NB4 (cell line): ENCODE measurements at places on chromosomes 12 and 14.

DNA sequence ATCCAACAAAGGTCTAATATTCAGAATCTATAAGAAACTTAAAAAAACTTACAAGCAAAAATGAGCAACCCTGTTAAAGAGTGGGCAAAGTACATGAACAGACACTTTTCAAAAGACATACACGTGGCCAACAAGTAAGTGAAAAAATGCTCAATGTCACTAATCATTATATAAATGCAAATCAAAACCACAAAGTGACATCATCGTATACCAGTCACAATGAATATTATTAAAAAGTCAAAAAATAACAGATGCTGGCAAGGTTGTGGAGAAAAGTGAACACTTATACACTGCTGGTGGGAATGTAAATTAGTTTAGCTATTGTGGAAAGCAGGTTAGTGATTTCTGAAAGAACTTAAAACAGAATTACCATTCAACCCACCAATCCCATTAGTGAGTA, 199.1 kb downstream of the SNAPC1 start:
- no peak for DNase-seq

DNA sequence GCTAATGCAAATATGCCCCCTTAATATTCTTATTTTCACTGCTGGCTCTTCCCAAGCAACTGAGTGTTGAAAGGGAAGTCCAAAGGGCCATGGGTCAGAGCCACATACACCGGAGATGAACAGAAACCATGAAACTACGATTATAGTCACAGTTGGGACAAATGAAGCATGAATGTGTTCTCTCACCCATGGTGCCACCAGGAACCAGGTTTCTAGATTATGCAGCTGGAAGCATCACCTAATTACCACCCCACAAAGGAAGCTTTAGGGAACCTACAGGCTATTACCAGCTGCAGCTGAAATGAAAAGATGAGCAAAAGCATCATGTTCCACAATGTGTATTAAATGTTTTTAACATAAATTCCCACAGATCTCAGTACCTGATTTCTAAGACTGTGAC, 15.4 kb downstream of the TMTC1 start:
- no peak for DNase-seq

DNA sequence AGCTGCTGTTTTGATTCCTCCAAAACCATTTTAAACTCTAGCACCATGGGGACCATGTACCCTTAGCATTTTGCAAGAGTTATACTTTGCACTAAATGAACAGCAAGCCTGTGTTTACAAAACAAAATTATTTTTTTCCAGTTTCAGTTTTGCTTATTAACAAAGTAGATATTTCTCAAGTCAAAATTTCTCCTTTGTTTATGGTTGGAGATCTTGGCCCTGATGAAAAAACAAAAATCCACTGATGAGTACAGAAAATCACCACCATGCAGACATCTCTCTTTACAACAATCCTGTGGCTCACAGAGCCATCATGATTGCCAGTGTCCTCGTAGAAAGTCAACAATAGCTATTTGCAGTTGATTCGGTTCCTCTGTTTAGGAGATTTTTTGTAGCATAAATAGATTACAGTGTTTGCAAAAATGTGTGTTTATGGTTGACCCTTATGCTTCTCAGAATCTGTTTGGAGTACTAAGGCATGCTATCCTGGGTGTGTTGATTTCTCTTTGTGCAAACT, 201.1 kb upstream of the NUDT4 start:
- no peak for DNase-seq

- no peak for DNase-seq
These were observed 9.2 kb upstream of the RAD52 start for GRCh38 chr12:958588-959123.

- DNase-seq: peak; percentile 16
These were observed 42.8 kb upstream of the CPSF6 start for GRCh38 chr12:69196302-69197288.

DNA sequence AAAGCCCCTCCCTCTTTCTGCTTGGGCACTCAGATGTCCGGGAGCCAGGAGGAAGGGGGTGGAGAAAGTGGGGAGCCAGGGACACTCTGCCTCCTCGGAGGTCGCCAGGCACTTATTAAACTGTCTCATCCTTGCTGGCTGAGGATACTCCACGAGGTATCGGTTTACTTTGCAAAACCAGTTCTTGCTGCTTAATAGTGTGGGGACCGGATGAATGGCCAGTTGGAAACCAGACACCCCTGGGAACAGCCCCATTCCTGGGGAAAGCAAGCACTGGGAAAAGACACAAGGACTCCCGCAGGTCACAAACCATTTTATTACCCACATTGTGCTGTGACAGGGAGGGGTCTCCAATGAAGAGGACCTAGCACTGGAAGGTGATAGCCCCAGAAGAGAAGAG, 34.2 kb downstream of the CCDC88C start:
- no peak for DNase-seq

- no peak for DNase-seq
These were observed 7.5 kb upstream of the NID2 start for GRCh38 chr14:52076334-52076733.

- no peak for DNase-seq
These were observed 16.6 kb upstream of the PLEK2 start for GRCh38 chr14:67428501-67429031.

DNA sequence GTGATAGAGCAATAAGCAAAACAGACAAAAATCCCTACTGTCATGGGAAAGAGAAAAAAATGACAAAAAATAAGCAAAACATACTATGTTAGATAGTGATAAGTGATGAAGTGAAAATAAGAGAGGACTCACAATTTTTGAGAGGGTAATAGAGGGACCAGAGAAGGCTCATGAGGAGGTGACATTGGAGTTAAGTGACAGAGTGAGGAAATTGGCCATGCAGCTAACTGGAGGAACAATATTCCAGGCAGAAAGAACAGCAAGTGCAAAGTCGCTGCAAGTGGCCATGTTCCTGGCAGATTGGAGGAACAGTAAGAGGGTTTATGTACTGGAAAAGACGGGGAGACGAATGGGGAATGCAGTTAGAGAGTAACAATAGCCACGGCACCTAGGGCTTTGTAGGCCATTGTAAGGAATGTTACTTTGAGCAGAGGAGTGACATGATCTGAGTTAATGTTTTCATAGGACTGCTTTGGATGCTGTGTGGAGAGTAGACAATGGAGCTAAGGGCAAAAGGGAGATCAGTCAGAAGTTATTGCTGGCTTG, 1.4 kb upstream of the SAV1 start:
- no peak for DNase-seq

DNA sequence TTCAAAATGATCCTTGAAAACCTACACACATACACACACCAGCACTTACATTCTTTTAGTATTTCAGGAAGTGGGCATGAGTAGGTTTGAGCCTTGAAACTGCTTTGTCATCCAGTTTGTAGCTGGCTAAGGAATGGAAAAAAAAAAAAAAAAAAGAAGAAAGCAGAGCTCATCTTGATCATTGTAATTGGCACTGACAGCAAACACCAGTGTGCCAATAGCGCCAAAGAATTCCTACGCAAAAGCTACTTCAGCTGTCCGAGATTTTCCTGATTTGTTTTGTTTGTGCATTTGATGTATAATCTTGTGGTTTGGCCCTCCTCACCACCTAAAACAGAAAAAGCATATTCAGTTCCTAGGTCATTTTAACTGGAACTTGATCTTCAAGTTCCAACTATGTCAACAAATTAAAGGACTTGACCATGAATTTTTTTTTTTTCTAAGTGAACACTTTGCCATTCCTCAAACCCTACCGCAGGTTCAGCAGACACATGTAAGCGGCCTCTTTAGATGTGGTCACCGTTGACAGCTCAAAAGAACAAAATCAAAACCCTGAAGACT, 57.3 kb downstream of the FLRT2 start:
- peak; percentile 73 for DNase-seq

GRCh38 chr12:116674643-116675183, 63.2 kb downstream of the SPRING1 start:
- DNase-seq: peak; percentile 50

GRCh38 chr12:16228067-16228466, 49.4 kb downstream of the SLC15A5 start:
- no peak for DNase-seq

GRCh38 chr12:124581307-124582107, 14.1 kb upstream of the NCOR2 start:
- DNase-seq: no peak

GRCh38 chr12:42332301-42333285, 6.6 kb downstream of the PPHLN1 start:
- peak; percentile 65 for DNase-seq

GRCh38 chr14:53148671-53149070, 4.5 kb downstream of the DDHD1 start:
- DNase-seq: no peak

DNA sequence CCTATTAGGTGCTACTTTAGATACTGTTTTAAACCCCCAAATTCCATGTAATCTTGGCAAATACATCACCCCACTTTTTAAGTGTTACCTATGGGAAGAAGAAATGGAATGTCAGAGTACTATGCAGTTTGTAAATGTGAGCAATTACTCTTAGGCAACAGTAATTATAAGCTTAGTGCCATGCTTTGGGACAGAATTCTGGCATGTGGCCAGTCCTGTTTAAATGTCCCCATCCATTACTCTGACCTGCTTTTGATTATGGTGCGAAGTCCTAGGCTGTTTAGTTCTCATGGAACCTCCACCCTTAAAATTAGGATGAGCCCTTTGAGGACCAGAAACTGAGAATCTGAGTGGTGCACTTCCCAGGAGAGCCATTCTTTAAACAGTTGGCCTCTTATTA, 321.4 kb upstream of the RGS6 start:
- no peak for DNase-seq

DNA sequence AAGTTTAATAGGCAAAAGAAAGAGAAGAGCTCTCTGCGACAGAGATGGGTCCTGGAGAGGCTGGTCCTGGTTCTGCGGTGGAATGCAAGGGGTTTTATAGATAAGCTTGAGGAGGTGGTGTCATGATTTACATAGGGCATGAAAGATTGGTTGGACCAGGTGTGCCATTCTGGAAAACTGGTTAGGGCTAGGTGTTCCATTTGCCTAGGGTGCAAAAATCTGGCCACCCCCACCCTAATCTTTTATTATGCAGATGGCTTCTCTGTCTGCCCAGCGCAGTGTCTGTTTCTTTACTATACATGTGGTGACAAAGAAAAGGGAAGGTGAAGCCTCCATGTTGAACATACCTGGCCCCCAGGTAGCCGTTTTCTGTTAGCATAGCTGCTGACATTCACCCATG, 65.4 kb downstream of the ERC1 start:
- DNase-seq: no peak

DNA sequence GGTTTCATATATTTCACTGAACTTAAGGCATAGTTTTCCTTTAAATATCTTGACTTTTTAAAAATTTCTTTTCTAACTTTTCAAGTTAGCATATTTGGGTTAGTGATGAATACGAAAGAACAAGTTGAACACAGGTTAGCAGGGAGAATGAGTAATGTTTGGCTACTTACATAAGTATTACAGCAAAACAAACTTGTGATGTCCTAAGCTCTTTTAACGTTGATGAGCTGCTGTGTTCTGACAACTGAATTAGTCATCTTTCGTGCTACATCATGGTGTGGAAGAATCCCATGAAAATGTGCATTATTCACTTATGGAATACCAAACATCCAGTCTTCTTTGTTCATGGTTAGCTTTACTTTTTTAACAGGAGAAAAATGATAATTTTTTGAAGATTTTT, 36.3 kb upstream of the PDZRN4 start:
- no peak for DNase-seq

DNA sequence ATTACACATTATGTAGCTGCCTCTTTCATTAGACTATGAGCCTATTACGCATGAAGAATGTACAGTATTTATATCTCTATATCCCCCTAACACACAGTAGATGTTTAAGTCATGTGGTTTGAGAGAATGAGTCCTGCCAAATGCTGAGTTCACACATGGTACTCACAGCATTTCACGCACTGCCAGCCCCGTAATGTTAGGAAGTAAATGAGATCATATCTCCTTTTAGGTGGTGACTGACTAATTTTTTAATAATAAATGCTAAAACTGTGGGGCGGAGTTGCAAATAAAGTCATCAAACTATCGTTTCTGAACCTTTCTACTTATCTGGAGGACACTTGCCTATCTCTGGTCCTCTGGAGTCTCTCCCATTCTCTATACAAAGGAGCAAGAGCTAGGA, 343.8 kb downstream of the ADAMTS20 start:
- no peak for DNase-seq

DNA sequence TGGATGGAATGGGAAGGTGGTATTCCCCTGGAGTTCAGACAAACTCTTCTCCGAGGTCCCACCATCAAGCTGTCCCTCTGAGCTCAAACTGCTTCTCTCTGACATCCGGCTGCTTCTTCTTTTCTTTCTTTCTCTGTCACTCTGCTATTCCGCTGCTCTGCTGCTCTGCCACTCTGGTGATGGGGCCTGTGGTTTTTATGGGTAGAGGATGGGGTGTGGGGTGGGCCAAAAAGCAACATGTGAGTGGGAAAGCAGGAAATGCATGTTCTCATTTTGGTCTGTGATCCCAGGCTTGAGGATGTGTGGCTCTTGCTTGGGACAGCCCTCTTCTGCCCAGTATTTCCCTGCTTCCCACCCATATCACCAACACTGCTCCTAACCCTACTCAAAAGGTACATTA, 30.6 kb downstream of the CLECL1 start:
- no peak for DNase-seq

DNA sequence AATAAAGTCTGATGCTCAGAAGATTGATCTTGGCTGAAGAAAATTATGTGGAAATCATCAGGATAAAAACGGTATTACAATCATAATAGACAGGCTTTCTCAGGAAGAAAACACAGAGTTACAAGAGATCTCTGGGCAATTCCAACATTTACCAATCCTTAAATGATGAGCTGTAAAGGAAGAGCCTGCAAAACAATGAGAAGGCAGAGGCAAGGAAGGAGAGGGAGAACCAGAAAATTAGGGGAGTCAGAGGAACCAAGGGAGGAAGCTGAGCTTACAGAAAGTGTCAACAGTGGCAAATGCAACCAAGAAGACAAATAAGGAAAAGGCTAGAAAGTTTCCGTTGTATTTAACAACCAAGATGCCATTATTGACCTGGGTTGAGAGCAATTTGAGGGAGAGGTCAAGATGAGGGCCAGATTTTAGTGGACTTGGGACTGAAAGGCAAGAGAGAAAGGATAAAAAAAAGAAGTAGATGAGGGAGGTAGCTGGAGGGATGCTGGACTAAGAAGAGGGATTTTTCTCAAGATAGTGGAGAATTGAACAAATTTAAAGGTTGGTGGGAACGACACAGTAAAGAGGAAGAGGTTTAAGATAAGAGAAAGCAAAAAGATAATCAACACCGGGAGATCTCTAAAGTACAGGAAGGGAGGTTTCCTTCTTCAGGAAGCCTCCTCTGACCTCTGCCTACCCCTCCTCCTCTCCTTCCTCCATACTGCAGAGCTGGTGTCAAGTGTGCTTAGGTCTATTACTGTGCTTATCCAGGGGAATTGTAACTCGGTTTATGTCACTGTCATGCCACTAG, 116.9 kb downstream of the DUSP6 start:
- DNase-seq: peak; percentile 97

- no peak for DNase-seq
These were observed 1.9 kb downstream of the IFNG-AS1 start for GRCh38 chr12:67991158-67991557.

DNA sequence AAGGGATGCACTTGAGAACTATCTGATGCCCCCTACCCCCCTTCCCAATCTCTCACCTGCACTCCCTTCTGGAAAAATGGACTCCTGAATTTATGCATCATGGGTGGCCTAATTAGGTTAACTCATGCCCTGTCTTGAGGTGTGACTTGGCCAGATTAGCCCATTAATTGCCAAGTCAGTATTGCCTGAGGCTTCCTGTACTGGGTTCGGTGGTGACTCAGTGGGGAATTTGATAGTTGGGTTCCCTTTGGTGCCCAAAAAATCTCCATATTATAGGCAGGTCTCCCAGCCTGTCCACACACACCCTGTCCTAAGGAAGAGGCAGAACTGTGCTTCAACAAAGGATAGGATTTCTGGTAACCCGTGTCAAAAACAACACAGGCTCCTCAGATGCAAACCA, 146.1 kb downstream of the CHST11 start:
- DNase-seq: peak; percentile 32

- DNase-seq: no peak
These were observed 102.3 kb downstream of the SLC25A47 start for GRCh38 chr14:100425429-100425827.
